ENCODE measurements at places on chromosomes 12 and 14. TPM values are rescaled to one million over a fixed set of nuclear protein-coding genes. Genes with fewer than 3 reads are reported as not detected.

Gene CARMIL3
- total RNA-seq: not detected

Gene CBX5
- 38.3 TPM for total RNA-seq

Gene ASPG
- total RNA-seq: not detected

Gene SLC17A8
- not detected for total RNA-seq

Gene A2ML1
- total RNA-seq: not detected

Gene TPPP2
- not detected for total RNA-seq

Gene SERPINA5
- total RNA-seq: not detected

Gene OTOGL
- 0.16 TPM for total RNA-seq

Gene GPR65
- total RNA-seq: not detected

Gene PIK3C2G
- total RNA-seq: 0.09 TPM

Gene OR6C75
- total RNA-seq: not detected

Gene NID2
- 146 TPM for total RNA-seq
